ENCODE measurements at places on chromosomes 2 and 18.

- DNase-seq: peak; percentile 93
These were observed 128.3 kb downstream of the AFF3 start for GRCh38 chr2:100013892-100014677.

DNA sequence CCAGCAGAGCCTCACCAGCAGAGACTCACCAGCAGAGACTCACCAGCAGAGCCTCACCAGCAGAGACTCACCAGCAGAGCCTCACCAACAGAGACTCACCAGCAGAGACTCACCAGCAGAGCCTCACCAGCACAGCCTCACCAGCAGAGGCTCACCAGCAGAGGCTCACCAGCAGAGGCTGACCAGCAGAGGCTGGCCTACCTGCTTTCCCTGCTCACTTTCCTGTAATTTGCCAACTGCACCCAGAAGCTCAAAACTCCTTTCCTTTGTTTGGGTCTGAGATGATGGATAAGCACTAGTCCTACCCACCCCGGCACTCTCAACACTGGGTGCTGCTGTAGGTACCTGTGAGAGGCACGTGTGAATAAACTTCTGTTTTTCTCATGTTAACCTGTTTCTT, 36.4 kb upstream of the PXDN start:
- DNase-seq: no peak

GRCh38 chr18:47331026-47331425, 79.6 kb upstream of the SKOR2 start:
- no peak for DNase-seq

- no peak for DNase-seq
These were observed 42.6 kb downstream of the LPIN2 start for GRCh38 chr18:2970344-2970743.

- DNase-seq: peak; percentile 19
These were observed 215.9 kb downstream of the SP3 start for GRCh38 chr2:173749315-173749714.

DNA sequence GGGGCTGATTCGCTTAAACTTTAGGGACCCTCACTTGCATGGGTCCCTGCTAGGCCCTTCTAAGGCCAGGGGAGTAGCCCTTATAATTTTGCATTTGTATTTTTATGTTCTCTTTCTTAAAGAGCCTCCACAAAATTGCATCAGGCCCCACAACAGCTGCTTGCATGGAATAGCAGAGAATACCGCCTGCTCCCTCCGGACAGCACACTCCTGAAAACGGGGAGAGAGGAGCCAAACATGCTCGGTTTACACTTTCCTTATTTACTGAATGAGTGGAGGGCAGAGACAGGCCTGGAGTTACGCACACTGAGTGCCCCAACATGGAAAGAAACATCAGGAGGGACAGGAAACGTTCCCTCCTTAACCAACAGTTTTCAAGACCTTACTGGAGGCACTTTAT, 132.2 kb downstream of the ANTXR1 start:
- no peak for DNase-seq

- DNase-seq: no peak
These were observed 10.4 kb upstream of the MSGN1 start for GRCh38 chr2:17805717-17806363.

All from iris pigment epithelial cell (primary cell).